Hematopoietic multipotent progenitor cell (in vitro differentiated cells): ENCODE measurements at places on chromosomes 4 and X.

GRCh38 chrX:129781680-129782495, 2.1 kb downstream of the SASH3 start:
- DNase-seq, result no peak

DNA sequence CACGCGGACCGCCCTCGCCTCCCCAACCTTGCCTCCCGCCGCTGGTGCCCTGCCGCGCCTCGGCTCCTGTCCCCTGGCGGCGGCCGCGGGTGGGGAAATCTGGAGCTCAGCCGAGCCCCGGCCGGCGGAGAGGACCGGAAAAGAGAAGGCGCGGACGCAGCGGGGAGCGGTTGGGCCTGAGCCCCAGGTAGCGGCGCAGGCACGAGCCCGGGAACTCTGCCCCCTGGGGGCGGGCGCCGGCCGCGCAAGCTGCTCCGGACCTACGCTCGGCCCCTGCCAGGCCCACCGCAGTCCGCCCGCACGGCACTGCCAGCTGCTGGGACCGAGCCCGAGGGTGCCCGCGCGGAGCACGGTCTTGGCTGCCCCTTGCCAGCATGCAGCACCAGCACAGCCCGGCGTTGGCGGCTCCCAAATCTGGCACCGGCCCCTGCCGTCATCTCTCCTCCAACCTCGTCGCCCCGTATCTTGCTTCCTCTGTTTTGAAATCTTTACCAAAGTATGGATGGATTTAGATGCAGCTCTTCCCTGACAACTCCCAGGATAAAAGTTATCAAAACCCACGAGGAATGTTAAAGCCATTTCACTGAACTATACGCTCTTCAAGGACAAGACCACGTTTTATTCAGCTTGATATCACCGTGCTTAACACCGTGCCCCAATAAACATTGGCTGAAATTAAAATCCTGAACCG, at the start of gene PRSS12:
Gene PRSS12, minus strand, starts transcription at position 161 of the 691 bp plus-strand sequence. CDS start 283 bp downstream, outside the sequence.
- DNase-seq, result peak; percentile 21

DNA sequence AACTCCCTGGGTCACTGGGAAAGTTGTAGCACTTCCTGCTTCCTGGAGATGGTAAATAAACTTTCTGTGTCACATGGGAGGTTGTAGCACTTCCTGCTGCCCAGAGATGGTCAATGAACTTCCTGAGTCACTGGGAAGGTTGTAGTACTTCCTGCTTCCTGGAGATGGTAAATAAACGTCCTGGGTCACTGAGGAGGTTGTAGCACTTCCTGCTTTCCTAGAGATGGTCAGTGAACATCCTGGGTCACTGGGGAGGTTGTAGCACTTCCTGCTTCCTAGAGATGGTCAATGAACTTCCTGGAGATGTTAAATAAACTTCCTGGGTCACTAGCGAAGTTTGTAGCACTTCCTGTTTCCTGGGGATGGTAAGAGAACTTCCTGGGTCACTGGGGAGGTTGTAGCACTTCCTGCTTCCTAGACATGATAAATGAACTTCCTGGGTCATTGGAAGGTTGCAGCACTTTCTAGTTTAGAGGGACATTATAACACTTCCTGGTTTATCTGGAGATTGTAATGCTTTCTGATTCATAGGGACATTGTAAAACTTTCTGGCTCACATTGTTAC, 62.3 kb upstream of the CD99 start:
- DNase-seq, result no peak

- no peak for DNase-seq
Measured at GRCh38 chrX:68686097-68686977, 38.9 kb downstream of the STARD8 start.

DNA sequence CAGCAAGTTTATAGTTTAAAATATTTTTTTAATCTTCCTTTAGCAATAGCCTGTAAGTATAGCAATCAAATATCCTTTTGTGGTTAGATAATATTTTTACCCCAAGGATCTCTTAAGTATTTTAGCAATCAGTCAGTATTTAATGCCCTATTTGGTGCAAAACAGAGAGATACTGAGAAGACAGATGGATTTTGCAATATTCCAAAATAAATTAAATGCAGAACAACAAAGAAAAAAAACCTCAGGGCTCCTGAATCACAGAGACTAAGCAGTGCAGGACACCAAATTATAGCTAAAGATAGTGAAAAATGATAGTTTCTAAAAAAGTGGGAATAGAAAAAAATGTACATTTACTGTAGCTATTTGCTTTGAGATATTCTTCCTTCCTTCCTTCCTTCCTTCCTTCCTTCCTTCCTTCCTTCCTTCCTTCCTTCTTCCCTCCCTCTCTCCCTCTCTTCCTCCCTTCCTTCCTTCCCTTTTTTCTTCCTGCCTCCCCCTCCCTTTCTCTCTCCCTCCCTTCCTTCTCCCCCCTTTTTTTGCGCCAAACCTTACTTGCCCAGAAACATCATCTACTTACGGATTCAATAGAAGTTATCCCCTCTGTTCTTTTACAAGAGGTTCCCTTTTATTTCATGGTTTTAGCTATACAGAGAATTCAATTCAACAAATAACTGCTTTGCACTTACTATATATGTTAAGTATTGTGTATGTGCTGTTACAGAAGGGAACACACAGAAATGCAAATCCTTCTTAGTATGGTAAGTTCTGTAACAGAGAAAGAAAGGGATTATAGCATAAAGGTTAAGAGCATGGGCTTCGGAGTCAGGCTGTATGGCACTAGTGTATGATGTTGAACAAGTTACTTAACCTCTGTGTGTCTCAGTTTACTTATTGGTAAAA, 219.0 kb downstream of the CPE start:
- no peak for DNase-seq

- no peak for DNase-seq
Measured at GRCh38 chr4:88009871-88010270, 2.4 kb downstream of the PKD2 start.

GRCh38 chr4:115126491-115126890, 13.1 kb upstream of the NDST4 start:
- DNase-seq, result no peak

GRCh38 chr4:172601195-172601594, 567.4 kb upstream of the GALNT7 start:
- DNase-seq, result no peak
